ENCODE measurements at places on chromosomes 4 and X. TPM values are rescaled to one million over a fixed set of nuclear protein-coding genes. Genes with fewer than 3 reads are reported as not detected.

- no peak for DNase-seq
Measured at GRCh38 chr4:105208561-105208960, 61.9 kb downstream of the TET2 start.

- DNase-seq = no peak
Measured at GRCh38 chr4:54662901-54663585, 5.3 kb downstream of the KIT start.

Gene ZNF718
- total RNA-seq = 12.0 TPM

Gene ITM2A
- not detected for total RNA-seq
